Central memory CD8-positive, alpha-beta T cell (primary cell): ENCODE measurements at places on chromosomes 3 and 15.

DNA sequence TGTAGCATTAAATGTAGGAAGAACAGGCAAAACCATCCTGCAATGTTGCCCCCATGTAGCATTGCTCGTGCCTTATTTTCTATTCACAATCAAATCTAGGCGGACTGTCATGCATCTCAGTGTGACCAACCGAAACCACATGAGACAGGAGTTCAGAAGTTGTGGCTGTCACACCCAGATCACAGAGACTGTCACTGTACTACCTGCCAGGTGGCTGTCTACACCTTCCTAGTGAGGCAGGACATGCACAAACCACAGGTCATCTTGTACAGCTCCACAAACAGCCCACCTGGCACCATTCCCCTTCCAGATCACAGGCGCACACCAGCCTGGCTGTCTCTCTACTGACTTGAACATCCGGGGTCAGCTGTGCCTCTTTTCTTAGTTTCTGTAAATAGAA, 392.8 kb downstream of the OCA2 start:
- no peak for DNase-seq

GRCh38 chr15:79496838-79497237, 64.7 kb downstream of the MINAR1 start:
- no peak for DNase-seq

DNA sequence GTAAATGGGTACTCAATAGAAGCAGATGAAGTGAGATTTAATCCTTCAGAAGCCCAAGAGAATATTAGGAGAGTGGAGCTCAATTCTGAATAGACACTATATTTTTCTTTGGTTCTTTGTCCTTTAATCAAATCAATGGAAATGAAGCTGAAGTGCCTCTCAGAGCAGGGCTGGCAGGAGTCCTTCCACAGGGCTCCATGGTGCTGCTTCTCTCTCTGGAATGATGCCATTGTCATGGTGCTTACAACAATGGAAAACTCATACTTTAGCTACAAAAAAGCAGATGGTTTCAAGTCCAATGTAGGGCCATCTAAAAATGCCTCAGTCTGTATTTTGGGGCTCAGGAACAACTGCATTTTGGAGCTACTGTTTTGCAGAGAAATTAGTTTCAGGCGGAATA, 125.1 kb downstream of the SNRK start:
- no peak for DNase-seq

GRCh38 chr3:31635545-31635944, 102.8 kb downstream of the STT3B start:
- no peak for DNase-seq

DNA sequence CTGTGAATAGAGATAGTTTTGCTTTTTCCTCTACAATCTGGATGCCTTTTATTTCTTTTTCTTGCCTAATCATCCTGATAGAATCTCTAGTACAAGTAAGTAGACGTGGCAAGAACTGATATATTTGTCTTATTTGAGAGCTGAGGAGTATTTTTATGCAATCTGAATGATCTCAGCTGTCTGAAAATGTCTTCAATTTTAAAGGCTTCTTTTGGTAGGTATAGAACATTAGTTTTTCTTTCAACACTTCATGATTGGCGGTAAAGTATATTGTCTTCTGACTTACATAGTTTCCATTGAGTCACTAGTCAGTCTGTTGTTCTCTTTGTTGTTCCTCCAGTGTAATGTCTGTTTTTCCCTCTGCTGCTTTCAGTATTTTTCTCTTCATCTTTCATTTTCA, 31.3 kb downstream of the MGA start:
- DNase-seq = no peak

DNA sequence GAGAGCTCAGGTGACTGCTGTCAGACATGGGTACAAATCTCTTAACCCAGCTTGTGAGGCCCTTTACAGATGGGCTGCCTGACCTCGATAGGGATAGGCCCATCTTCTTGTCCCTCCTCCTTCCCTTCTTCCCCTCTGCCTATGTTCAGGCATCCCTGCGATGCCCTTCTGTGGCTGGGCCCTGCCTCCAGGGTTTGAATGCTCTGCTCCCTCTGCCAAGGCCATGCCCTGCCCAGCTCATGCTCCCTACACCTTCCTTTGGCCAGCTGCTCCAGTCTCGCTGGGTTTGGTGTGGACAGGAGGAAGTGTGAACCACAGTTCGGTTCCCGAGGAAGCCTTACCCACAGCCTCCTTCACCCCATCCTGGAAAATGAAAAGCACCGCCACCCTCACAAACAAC, 4.3 kb downstream of the FYCO1 start:
- DNase-seq = no peak

GRCh38 chr15:50162969-50163718, 18.9 kb upstream of the SLC27A2 start:
- DNase-seq = no peak
